Spinal cord (tissue), 10 donors: ENCODE measurements at places on chromosomes 7 and 10.

- no peak for DNase-seq
Measured at GRCh38 chr7:19530261-19530660, 178.6 kb downstream of the POLR1F start.

- no peak for DNase-seq
Measured at GRCh38 chr7:98996150-98996552, 117.8 kb downstream of the TRRAP start.

DNA sequence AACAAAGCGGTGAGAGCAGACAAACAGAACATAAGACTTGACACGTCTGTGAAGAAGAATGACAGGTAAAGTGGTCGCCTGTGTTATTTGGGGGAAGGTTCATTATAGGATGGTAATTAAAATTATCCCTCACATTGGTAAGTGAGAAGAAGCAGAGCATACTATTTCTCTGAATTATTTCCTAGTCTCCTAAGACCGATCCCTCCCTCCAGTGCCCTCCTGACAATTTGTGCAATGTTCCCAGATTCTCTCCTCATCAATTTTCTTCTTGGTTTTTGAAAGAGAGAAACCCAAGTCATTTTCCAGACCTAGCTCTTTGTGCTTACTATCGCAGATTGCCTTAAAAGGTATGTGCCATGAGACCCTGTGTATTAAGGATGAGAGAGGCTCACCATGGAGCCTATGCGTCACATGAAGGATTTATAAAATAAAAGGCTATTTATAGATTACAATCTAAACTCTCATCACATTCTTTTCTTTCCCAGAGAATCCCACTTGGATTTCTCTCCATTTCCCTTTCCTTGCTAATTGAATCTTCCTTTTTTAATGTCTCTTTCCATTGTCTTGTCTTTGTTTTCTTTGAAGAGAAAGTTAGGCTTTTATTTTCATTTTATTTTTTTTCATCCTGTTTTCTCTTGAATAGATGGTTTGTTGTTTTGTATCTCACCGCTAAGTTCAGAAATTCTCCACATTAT, 112.0 kb downstream of the PPP1R3A start:
- no peak for DNase-seq

DNA sequence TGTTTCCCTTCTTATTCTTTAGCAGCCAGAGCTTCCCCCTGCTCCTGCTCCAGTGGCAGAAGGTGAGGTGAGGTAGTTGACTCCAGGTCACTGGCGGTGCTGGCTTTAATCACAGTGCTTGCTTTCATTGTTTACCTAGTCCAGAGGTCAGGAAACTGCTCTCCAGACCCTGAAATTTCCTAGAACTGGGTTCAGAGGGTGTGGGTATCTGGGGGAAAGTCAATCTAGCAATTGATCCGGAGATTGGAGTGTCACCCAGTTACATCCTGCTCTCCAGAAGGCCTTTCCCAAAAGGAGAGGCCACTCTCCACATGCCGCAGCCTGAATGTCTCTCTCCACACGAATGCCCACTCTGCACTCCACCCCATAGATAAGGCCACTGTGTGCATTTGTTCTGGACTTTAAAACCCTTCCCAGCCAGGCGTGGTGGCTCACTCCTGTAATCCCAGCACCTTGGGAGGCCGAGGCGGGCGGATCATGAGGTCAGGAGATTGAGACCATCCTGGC, 2.1 kb upstream of the MBL2 start:
- no peak for DNase-seq
